ENCODE measurements at places on chromosomes 7 and 10. TPM values are rescaled to one million over a fixed set of nuclear protein-coding genes. Genes with fewer than 3 reads are reported as not detected.
A peak's percentile ranks its signal among the peaks of the same experiment; 100 is the strongest.

- no peak for DNase-seq
Measured at GRCh38 chr7:159229683-159230475, 85.2 kb upstream of the VIPR2 start.

DNA sequence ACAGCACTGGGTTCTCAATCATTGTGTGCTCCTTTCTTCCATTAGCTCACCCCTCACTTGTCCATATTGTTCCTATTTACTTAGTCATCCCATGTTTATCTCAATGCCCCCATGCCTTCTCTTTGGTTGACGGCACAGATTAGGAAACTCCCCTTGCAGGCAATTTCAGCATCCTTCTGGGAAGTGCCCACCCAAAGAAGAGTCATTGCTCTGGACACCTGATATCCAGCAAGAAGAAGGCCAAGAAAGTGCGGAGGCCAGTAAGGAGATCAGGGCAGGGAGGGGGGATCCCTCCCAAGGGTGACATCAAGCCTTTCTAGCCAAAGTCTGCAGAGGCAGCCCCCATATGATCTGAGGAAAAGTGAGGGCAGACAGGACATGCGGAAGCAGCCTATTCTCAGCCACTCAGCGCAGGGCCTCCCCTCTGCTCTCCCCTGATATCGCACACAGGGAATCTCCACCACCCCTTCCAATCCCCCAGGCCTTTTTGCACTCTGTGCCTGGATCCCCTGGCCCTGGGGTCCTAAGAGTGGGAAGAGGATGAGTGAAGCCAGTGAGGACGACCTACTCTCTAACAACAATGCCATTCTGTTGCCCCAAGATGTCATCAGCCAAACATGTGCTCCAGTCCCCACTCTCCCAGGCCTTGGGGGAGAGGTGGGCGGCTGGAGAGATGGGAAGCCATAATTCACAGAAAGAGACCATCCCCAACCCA is 1.8 kb downstream of the TRPV6 start:
- DNase-seq, result no peak

DNA sequence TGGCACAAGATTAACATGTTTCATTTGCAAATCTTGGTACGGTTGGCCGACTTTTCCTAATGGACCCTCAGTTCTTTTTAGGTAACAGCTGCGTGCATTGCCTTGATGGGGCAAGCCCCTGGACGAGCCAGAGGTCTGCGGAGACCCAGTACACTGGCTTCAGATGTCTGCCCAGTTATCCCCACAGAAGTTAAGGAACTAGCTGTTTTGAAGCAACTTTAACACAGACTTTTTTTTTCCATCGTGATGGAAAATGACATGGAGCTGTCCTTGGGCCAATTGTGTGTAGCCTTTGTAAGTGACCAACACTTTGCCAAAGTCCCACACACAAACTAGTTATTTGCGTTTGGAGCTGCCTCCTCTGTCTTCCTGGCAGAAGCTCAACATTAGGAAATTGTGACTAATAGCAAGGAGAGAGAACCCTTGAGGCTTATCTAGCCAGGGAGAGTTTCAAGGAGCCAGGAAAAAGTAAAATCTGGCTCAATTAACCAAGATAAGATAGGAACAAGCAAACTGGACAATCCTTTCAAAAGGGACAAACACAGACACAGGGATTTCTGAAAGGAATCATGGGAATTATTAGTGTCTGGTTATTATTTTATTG is 99.6 kb upstream of the BMPER start:
- peak; percentile 59 for DNase-seq

PIP gene
- not detected for total RNA-seq

CALML3 gene
- total RNA-seq, result not detected
